ENCODE measurements at places on chromosomes 6 and 20. TPM values are rescaled to one million over a fixed set of nuclear protein-coding genes. Genes with fewer than 3 reads are reported as not detected.

Gene ZNF311
- 1.6 TPM for total RNA-seq

Gene ANGPT4
- total RNA-seq = under 0.01 TPM

Gene BEND6
- total RNA-seq = 12.6 TPM

Gene C20orf204
- total RNA-seq = 2.0 TPM

Gene HAO1
- total RNA-seq = not detected

Gene C6orf15
- 1.2 TPM for total RNA-seq

Gene SF3B5
- total RNA-seq = 86.0 TPM

Data from placental epithelial cell (primary cell).